ENCODE measurements at places on chromosomes 13 and 19. TPM values are rescaled to one million over a fixed set of nuclear protein-coding genes. Genes with fewer than 3 reads are reported as not detected.

GRCh38 chr13:66222926-66223325, 1007.2 kb downstream of the PCDH9 start:
- DNase-seq, result no peak

DNA sequence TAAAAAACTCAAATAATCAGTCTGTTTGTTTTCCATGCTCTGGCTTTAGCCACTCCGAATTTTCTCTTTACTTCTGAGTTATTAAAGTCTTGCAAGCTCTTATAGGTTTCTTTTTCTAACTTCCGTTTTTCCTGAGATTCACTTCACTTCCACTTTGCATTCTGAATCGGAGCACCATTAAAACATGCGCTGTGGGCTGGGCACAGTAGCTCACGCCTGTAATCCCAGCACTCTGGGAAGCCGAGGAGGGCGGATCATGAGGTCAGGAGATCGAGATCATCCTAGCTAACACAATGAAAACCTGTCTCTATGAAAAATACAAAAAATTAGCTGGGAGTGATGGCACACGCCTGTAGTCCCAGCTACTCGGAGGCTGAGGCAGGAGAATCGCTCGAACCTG, 357.9 kb downstream of the SLITRK6 start:
- DNase-seq, result no peak

DNA sequence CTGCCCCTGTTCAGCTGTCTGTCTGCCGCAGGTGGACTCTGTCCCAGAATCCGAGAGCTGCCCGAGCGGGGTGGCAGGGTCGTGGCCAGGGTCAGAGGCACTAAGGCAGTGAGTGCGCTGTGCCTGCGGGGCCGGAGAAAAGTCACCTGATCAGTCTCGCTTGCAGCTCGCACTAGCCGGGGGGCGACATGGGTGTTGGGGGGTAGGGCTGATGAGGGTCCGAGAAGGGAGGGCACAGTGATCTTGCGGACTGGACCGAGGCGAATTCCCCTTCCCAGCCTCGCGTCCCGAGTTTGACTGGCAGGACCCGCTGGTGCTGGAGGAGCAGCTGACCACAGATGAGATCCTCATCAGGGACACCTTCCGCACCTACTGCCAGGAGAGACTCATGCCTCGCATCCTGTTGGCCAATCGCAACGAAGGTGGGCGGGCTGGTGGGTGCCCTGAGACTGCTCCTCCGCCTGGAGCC, 627 bp downstream of the GCDH start:
- no peak for DNase-seq

DNA sequence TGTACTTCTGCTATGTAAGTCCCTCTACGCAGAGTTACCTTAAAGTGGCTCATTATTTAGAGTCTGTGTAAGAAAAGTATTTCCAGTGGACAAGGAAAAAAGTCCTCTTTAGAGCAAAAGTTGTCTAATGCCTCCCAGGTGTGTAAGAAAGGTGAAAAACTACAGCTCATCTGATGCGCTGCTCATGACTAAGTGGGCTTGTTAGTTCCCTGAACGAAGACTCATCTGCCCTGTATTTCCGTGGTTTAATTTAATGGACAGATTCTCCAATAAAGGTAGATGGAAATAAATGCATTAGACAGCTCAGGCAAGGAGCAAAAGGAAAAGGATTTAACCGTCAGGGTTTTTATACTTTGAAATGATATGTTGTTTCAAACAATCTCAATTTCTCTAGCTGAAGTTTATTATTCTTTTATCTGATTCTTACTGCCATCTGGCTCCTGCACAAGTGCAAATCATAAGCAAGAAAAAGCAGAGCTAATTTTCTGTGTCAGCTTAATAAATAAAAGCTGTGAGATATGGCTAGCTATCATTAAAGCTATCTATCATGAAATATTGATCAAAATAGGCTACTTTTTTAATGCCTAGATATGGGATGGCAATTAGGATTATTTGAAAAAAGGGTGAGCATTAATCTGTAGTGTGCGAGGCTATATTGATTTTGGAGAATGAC, 73.7 kb upstream of the PCDH9 start:
- no peak for DNase-seq

GRCh38 chr19:15220833-15221232, 11.4 kb downstream of the EPHX3 start:
- DNase-seq, result no peak

GRCh38 chr19:38234615-38235014, 10.6 kb upstream of the DPF1 start:
- no peak for DNase-seq

- no peak for DNase-seq
These were observed 252.7 kb downstream of the KCNRG start for GRCh38 chr13:50267917-50268316.

The SOHLH2 gene
- 1.4 TPM for polyA plus RNA-seq

The ZNF560 gene
- polyA plus RNA-seq, result 0.26 TPM

The NCLN gene
- polyA plus RNA-seq, result 33.5 TPM

The SLC10A2 gene
- 0.76 TPM for polyA plus RNA-seq

The ZNF471 gene
- 21.4 TPM for polyA plus RNA-seq

The CD79A gene
- 0.82 TPM for polyA plus RNA-seq

The SMIM44 gene
- polyA plus RNA-seq, result not detected

All from left renal pelvis (tissue), 4 donors.